ENCODE measurements at places on chromosomes 12 and 14.

DNA sequence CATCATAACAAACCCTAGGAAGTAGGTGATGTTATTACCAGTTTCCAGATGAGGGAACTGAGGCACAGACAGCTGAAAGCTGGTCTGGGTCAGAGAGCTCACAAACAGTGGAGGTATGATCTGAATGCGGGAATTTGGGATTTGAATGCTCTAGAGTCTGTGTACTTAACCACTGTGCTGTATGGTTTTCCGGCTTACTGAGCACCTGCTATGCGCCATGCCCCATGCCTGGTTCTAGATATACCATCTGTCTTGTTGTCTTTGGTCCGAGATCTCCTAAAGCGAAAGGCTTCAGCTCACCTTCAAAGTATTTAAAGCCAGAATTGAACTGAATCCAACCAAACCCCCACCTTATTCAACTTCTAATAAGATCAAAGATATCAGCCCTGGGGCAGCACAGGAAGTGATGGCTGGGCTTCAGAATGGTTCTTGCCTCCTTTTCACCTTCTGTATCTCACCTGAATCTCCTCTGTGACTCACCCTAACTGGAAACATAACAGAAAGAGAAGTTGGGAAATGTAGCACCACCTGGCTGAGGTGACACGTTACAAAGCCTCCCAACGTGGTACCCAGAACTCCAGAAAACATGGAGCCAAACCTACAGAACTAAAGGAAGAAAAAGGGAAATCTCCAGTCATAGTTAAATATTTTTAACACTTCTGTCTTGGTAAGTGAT is 54.3 kb downstream of the PRMT8 start:
- no peak for DNase-seq

- no peak for DNase-seq
Observed at GRCh38 chr12:53480491-53481442, 18.5 kb downstream of the MAP3K12 start.

GRCh38 chr14:71591231-71591630 is 341.0 kb upstream of the RGS6 start:
- no peak for DNase-seq

DNA sequence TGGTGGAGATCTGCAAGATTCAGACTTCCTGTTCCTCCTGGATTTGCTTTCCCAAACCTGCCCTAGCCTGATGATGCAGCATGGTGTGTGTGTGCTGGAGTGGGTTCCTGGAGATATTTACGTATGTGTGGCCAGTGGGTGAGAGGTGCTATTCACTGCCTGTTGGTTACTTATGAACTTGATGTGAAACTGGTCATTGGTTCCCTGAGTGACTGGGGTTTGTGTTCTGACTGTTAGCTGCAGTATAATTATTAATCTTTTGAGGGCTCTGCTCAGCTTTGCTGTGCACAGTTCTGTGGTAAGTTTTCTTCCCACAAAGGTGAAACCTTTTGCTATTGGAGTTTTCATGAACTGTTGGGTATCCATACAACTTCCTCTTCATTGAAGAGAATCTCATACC is 541.8 kb upstream of the FBXO33 start:
- no peak for DNase-seq

GRCh38 chr14:52545584-52546317 is 6.6 kb downstream of the TXNDC16 start:
- DNase-seq: no peak
